ENCODE measurements at places on chromosomes 4 and X.

DNA sequence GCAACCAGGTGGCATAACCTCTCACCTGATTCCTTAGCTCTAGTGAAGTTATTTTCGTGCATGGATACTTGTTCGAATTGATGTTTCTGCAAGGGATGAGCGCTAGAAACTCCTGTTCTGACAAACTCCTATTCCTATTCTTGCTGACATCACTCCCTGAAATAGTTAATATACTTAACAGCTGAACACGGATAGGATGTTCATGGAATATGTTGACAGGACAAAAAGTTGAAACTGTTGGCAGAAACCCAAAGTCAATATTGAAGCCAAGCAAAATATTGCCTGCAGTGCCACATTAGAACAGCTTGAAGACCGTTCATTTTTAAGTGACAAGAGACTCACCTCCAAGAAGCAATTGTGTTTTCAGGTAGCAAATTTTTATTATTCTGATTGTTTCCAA is at the start of gene KLKB1:
TSS of gene KLKB1 (plus strand) at position 287 of the 400 bp plus-strand sequence. CDS start 689 bp downstream, outside the sequence.
- DNase-seq, result no peak

DNA sequence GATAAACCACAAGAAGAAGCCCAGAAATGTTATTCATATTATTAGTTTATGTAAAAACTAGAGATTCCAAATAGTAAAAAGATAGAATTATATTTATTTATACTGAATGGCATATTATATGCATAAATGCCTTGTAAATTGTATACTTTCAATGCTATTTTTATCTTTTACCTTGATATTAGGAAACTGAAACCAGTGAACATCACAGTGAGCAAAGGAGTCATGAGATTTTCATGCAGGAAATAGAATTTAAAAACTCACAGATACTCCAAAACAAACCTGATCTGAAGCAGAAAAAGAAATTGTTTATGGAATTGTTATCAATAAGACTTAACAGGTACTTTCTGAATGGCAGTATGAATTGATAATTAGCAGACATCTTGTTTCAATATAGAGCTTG is 207.3 kb upstream of the CENPE start:
- DNase-seq, result no peak

DNA sequence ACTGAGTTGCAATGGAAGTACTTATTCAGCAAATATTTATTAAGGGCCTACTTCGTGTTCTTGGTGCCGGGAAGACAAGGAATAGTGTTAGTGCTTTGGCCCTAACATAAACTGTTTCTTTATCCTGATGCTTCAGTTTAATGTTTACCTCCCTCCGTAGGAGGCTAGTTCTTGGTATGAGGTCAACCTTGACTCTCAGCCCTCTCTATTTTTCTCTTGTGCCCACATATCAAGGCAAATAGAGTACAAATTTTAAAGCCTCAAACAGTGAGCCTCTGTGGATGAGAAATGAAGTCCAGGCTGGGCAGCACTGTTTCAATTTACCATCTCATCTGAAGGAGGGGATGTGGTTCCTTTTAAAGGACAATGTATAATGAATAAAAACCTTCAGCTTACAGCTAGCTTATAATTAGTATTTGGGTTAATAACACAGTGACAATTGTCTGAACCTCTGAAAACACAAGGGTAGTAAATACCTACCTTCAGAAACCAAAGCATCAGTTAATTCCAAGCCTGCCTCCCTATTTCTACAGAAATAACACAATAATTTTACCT is 68.5 kb downstream of the SH3RF1 start:
- DNase-seq, result no peak

- DNase-seq, result no peak
Measured at GRCh38 chr4:25865586-25865985, 2.8 kb upstream of the SEL1L3 start.

DNA sequence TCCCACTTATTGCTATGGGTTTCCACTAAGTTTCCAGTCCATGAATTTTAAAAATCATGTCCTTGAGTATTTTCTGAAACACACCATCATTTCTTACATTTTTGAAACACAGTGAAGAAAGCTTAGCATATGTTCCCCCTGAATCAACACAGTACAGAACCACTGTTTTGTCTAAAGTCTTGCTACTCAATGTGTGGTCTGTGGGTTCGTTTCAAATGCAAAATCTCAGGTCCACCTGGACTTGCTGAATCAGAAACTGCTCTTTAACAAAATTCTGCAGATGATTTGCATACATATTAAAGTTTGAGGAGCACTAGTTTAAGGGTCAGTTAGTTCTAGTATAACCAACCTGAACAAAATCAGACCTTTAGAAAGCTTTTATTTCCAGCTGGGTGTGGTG is 60.4 kb downstream of the SUPT20HL2 start:
- no peak for DNase-seq

- no peak for DNase-seq
Measured at GRCh38 chrX:48715072-48715471, 18.5 kb downstream of the SUV39H1 start.

- DNase-seq, result no peak
Measured at GRCh38 chrX:30280428-30280827, 28.8 kb downstream of the NR0B1 start.

- no peak for DNase-seq
Measured at GRCh38 chr4:932713-933070, 432 bp downstream of the TMEM175 start.

DNA sequence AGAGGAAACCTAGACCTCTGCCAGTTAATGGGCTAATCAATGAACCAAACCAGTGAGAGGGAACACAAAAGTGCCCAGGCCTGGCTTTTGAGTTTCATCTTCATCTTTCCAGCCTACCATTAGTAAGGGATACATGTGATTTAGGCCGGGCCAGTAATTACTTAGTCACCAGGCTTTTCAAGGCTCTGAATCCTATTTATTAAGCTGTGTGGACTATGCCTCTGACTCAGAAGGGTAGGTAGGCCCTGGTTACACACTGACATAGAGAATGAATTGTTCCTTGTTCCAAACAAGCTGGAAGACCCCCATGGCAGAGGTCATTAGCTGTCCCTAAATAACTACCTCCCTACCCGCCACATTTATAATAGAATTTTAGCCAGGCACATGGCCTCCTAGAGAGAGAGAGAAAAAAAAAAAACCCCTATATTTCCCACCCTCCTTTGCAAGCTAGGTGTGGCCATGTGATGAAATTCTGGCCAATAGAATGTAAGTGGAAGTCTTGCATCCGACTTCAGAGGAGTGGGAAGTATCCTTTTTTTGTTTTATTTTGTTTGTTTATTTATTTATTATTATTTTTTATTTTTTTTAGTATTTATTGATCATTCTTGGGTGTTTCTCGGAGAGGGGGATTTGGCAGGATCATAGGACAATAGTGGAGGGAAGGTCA is 112.3 kb upstream of the BCOR start:
- DNase-seq, result no peak

DNA sequence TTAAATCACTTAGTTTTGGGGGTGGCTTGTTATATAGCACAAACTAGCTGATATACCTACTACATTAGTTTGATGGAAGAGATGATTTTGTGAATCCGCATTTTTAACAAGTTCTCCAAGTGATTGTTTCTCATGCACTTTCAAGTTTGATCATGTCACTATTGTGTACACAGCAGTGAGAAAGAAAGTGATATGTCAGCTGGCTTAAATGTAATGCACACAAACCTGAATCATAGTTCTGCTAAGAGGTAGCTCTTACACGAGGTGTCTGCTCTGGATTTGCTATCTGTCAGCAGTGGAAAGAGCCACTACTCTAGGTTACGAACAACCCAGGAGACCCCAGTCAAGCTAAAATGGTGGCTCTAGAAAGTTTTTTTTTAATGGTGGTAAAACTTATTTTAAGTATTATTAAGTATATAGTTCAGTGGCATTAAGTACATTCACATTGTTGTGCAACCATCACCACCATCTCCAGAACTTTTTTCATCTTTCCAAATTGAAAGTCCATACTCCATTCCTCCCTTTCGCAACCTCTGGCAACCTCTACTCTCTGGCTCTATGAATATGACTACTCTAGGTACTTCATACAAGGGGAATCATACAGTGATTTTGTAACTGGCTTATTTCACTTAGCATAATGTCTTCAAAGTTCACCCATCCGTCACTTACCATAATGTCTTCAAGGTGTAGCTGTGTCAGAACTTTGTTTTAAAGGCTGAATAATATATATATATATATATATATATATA is 147.3 kb downstream of the HS6ST2 start:
- no peak for DNase-seq

- no peak for DNase-seq
Measured at GRCh38 chrX:2401201-2401589, 99.6 kb downstream of the DHRSX start.

- no peak for DNase-seq
Measured at GRCh38 chrX:154650221-154650510, 3.2 kb downstream of the CTAG2 start.

- no peak for DNase-seq
Measured at GRCh38 chr4:67660418-67660817, 40.5 kb downstream of the UBA6 start.

GRCh38 chrX:41607264-41607832 is 81.4 kb upstream of the GPR34 start:
- DNase-seq, result no peak

DNA sequence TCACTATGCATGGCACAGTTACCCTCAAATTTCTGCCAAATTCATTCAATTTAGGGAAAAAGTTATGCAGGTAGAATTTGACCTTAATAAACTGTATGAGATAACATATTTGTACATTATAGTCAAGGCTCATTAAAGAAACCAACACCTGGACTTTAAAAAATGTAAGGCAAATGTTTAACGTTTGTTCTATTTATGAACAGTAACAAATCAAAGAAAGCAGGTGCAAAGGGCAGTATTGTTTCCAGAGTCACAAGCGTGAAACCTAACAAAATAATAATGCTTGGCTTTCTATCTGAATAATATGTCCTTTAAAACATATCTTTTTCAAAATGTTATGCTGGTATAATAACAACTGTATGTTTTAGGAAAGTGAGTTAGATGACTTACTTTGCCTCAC is 41.2 kb downstream of the LIN54 start:
- DNase-seq, result no peak

DNA sequence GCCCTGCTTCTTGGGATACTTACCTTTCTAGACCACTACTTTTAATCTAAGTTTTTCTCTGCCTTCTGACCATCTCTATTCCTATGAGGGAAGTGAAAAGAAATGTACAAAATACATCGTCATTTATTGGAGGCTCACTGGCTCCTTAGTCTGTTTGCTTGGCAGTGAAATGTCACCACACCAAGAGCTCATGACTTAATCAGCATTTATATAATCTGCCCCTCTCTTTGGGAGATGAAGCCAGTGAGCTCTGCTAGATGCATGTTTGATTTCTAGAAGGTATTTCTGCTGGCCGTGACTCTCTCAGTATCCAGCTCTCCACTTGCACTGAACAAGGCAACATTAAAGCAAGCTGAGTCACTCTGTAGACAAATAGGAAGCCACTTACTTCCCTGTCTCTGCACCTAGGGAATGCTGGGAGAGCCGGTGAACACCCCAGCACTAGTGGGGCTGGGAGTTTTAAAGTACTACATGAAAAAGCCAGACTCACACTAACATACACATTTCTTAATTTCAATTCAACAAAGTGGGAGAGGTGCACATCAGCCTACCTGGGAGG is 79.1 kb downstream of the MID1IP1 start:
- no peak for DNase-seq

DNA sequence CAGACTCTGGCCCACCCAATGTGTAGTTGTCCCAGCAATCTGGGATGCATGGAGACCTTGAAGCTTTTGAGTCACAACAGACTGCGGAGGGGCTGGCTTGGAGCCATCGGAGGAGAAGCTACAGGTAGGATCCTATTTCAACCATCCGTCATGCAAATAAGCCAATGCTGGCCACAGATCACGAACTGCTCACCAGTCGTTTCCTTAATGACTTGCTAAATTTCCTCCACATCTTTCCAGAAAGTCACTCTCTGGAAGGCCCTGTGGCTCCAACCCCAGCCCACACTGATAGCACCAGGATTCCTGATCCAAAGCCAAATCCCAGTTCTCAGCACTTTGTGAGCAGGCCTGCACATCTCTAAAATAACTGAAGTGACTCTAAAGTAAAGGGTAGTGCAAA is 321.3 kb downstream of the RAB28 start:
- no peak for DNase-seq

GRCh38 chrX:54479136-54480111 is 16.6 kb downstream of the FGD1 start:
- DNase-seq, result no peak

- DNase-seq, result no peak
Measured at GRCh38 chrX:136138939-136139338, 8.4 kb upstream of the FHL1 start.

GRCh38 chr4:185246453-185246852 is 37.1 kb downstream of the SNX25 start:
- DNase-seq, result no peak

DNA sequence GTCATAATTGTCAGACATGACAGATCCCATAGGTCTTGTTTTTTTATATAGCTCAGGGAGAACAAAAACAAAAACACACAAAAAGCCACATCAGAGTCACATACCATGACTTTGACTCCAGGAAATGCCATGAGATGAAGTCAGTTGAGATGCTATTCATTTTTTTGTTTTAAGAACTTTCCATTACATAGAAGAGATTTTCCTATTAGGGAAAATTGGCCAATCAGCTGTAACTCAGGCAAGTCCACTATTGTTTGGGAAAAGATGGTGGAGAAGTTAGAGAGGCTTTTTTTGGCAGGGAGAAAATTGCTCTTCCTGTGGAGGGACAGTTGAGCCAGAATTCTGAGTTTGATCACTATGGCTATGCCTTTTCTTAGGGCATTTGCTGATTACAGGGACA is 72.6 kb downstream of the SMARCA5 start:
- no peak for DNase-seq

GRCh38 chrX:132501606-132502005 is 12.8 kb upstream of the MBNL3 start:
- no peak for DNase-seq

DNA sequence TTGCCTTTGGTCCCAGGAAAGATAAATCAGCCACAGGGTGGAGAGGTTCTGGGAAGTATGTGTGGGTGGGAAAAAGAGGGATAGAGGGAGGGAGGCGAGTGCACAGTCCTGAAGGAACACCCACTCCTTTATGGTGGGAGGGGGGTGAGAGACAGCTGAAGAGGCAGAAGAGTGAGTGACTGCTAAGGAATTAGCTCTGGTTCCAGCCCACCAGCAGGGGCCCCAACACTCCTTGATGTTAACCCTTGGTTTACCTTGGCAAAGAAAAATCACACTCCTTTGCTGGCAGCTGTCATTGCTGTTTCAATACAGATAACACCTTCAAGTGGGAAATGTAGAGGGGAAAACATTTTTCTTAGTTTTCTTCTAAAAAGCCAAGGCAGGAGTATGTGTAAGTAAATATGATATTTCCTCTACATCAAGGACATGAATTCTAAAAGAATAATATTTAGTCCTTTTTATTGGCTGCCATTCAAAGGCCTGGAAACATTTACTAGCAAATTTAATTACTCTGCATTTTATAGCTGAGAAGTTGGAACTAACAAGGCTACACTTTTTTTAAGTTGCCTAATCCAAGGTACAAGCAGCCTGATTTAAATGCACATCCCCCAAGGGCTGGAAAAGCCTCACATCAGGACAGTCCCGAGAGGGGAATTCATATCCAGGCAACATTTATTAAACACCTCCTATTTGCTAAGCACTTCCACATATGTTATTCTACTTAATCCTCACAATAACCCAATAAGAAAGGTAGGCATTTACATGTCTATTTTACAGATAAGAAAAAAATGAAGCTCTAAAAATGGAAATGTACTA is 81.7 kb downstream of the HS6ST2 start:
- DNase-seq, result no peak

Data from stimulated activated CD4-positive, alpha-beta T cell treated with anti-CD3 and anti-CD28 coated beads, Interleukin-12 subunit alpha, Interleukin-12 subunit beta, amount 100 ng/mL, for 24 hours (primary cell).